ENCODE measurements at places on chromosomes 7 and 10.

GRCh38 chr10:132962623-132963429 is 20.5 kb upstream of the CFAP46 start:
- DNase-seq = no peak

DNA sequence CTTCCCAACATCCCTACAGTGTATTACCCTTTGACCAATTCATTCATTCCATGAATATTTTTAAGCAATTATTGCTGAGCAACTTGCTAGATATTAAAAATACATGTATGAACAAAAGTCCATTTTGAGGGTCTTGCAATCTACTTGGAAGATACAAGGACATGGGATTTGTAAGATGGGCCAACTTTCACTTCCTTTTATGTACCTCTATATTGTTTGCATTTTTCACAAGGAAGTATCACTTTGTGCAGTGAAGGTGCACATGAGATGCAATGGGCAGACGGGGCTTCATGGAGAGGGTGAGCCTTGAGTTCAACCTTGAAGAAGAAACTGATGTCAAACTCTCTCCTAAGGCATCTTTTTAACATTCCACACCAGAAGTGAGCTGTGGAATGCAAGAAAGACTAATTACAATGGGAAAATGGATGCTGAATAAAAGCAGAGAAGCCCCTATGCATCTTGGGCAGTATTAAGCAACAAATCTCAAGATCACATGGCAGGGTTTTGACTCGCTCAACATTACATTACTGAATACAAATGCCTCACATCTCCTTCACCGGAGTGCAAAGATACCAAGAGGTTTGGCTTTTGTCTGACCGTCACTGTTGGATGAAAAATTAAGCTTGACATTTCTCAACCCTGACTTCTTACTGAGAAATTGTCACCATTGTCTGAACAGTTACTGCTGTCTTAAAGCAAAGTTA is 341.5 kb downstream of the ELMO1 start:
- DNase-seq = no peak

DNA sequence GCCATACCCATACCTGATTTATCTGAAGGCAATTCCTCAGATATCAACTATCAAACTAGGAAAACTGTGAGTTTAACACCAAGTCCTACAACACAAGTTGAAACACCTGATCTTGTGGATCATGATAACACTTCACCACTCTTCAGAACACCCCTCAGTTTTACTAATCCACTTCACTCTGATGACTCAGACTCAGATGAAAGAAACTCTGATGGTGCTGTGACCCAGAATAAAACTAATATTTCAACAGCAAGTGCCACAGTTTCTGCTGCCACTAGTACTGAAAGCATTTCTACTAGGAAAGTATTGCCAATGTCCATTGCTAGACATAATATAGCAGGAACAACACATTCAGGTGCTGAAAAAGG is 69.0 kb upstream of the RSBN1L start:
- no peak for DNase-seq

DNA sequence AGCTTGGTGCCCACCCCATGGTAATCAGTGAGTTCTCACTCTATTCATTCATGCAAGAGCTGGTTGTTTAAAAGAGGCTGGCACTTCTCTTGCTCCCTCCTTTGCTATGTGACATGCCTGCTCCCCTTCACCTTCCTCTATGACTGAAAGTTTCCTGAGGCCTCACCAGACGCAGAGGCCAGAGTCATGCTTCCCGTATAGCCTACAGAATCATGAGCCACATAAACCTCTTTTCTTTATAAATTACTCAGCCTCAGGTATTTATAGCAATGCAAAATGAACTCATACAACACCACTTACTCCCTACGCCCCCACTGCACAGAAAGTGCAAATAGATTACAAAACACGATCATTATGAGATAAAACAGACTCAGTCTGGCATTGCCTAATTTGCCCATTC is 39.0 kb downstream of the SEC61G start:
- no peak for DNase-seq
